ENCODE measurements at places on chromosomes 3 and 15.

- no peak for DNase-seq
Observed at GRCh38 chr15:98232761-98233160, 272.3 kb downstream of the ARRDC4 start.

- DNase-seq: no peak
Observed at GRCh38 chr3:48899273-48899672, 591 bp upstream of the SLC25A20 start.

GRCh38 chr3:50258979-50259378 is 10.0 kb upstream of the SEMA3B start:
- DNase-seq: no peak

DNA sequence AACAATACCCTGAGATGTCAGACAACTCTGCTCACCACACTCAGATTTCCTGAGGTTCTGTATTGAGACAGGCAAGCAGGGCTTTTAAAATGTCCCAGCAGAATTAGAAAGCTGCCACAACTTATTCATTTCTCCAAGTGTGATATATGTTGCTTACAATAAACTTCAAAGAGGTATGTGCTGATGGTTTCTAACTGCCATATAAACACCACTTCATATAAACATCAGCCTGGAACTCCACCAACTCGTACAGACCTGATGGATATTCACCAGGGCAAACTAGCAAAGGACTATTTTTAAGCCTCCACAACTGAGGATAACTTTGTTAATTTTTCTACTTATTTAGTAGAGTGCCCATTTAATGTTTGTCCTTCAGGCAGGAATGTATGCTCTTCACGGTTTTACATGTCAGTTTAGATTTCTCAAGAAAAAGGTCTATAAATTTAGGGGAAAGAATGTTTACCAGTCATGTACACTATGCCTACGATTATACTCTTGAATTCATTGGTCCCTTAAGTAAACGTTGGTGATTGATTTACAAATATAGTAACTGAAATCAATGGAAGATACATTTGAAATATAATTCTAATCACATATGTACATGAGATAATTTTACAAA is 109.6 kb upstream of the ABI3BP start:
- DNase-seq: no peak

DNA sequence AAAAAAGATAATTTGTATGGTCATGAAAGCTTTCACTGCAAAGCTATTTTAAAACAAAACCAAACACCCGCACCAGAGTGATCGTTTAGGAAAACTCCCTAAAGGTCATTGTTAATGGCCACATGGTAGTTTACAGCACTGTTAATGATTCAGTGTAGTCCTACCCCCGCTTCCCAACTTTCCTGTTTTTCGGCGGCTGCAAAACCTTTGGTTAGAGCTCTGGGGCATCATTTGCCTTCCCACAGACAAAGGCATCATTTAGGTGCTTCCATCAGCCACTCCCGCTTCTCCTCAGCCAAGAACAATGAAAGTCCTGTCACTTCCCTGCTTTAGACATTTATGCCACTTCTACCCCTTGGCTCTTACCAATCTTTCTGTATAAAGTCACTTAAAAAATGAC is 10.6 kb downstream of the MELTF start:
- no peak for DNase-seq

GRCh38 chr3:46692566-46692990 is 901 bp downstream of the ALS2CL start:
- no peak for DNase-seq

GRCh38 chr3:11480663-11481298 is 162.9 kb downstream of the VGLL4 start:
- no peak for DNase-seq

DNA sequence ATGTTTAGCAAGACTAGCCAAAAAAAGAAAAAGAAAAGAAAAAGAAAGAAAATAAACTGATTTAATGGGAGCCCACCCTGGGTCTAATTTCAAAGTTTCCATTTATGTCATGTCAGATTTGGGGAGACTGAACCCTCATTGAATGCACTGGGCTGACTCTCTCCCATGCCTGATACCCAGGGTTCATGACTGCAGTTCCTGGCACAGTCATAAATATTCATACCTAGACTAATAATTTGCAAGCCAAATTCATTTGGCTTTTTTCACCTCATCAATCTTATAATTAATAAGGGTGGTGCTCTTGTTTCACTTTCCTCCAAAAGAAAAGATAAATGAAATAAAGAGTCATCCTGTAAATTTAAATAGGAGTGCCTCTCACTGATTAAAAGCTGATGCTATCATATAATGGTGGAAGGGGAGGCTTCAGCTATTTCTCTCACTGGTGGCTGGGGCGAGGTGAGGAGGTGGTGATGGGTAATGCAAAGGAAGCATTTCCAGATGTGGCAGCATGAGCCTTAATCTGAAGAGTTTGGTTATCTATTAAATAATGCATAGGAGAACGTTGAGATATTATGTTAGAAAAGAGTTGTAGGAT is 224.5 kb downstream of the MEIS2 start:
- DNase-seq: no peak

DNA sequence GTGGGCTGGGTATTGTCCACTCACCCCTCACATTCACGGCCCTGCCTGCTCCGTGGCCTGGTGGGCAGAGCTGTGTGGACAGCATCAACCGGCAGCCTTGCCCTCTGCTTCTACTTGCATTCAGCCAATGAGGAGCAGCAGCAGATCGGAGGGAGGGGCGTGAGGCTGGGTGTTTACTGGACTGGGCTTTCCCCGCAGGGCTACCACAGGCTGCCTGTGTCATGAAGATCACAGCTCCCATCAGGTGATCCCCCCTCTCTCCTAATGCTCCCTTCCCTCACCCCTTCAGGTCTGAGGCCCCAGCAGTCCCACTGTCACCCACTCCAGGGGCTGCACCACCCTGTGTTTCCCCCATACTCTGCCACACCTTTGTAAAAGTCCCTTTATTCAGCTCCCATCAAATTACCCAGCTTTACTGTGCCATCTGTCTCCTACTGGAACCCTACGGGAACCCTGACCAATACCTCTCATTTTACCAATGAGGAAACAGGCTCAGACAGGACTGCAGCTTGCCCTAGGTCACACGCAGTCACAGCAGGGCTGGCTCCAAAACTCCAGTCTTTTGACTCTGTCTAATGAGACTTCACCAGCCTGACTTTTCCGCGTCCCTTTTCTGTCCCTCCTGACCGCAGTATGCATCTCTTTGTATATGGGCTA is 81.1 kb downstream of the MEGF11 start:
- no peak for DNase-seq

DNA sequence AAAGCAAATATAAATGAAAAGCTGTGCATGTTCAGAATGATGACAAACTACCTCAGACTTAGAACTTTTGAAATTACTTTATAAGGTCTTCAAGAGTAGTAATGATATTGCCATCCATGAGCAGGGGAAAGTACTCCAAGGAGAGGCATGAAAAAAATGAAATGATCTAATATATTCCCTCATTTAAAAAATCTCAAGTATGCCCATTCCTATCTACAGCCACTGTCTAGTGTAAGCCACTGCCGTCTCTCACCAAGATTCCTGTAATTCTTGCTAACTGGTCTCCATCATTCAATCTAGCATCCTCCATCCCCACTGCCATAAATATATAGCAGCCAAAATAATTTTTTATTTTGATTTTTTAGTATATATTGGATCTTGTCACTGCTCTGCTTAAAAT is 258.8 kb downstream of the PLOD2 start:
- DNase-seq: no peak

- DNase-seq: no peak
Observed at GRCh38 chr3:55891106-55891505, 404.0 kb upstream of the WNT5A start.

GRCh38 chr3:78728406-78729145 is 1039.2 kb downstream of the ROBO1 start:
- no peak for DNase-seq
